ENCODE measurements at places on chromosomes 3 and 15.

DNA sequence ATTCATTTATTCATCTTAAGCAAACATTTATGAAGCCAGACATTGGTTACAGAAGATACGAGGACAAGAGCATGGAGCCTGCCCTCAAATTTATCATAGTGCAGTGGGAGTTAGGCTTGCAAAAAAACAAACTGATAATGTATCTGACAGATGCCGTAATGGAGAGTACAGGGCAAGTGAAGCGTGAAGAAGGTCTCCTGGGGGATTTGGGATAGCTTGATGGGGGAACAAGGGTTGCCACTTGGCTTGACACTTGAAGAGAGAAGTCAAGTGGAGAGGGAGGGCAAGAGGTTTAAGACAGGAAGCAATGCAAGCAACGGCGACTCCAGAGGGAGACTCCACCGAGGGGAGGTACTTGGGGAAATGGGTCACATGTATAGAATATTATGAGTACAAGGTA is 129.3 kb downstream of the SSR3 start:
- DNase-seq = no peak

DNA sequence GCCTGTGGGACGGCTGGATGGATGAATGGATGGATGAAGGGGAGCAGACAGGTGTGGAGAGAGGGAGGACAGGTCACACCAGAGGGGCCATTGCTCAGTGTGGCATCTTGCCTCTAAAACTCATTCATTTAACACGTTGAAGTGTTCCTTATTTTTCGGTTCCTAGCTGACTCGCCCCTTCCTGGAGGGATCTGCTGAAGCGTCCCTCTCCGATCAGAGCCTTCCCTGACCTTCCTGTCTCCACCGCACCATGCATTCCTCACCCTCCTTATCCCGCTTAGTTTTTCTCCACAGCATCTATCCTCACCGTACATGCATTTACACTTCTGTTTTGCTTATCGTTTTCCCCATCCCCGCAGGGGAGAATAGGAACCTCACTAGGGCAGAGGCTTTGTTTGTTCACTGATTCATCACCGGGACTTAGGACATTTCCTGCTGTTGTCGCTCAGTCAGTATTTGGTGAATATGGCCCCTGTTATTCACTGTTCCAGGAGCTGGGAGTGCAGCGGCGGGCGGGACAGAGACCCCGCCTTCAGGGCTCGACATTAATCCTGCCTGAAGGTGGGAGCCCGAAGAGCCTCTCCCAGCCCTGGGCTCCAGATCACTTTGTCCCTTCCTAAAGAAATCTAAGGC is 32.0 kb downstream of the FOXL2 start:
- no peak for DNase-seq

DNA sequence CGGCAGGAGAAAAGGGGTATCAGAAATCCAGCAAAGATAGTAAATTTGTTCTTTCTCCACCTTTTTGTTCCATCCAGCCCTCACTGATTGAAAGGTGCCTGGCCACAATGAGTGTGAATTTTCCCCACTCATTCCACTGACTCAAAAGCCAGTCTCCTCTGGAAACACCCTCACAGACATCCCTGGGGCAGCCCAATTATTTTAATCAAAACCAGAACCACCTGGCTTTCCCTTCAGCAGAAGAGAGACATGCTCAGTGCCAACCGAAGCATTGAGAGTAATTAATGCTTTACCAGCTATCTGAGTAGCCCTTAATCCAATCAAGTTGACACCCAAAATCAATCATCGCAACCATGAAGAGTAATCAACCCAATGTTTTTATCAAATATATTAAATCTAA is 1129.6 kb upstream of the GBE1 start:
- no peak for DNase-seq

- no peak for DNase-seq
These were observed 9.2 kb downstream of the CP start for GRCh38 chr3:149212386-149212785.

DNA sequence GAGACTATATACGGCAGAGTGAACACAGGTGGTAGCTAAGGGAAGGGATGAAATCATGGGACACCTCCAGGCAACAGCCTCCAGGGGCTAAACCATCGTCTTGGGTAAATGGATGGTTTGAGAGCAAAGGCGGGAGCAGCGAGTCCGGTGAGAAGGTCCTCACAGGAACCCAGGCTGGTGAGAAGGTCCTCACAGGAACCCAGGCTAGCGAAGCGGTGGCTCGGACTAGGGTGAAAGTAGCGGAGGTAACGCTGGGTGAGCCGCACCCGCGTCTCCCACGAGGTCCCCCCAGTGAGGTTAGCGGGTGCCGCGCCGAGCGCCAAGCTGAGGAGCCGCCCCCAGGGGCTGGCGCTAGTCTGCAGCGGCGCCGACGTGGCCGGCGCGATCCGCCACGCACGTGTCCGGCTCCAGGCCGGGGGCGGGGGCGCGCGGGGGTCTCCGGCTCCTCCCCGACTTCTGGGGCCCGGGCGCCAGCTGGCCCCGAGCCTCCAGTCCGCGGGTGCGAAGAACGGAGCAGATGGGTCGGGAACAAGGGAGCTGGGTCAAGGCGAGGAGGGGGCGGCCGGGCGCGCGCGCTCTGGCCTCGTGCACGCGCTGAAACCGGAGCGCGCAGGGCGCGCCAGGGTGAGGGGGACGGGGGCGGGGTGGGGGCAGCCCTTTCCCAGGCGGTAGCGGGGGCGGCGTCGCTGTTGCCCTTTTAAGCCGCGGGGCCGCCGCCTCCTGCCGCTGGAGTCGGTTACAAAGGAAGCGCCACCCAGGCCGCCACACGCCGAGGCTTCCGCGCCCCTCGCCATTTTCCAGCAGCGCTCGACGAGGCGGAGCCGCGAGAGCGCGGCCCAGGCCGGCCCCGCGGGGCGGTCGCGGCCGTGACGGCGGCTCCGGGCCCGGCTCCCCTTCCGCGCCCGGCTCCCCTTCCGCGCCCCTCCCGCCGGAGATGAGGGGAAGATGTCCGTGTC is at the start of gene UBE2Q2:
UBE2Q2 (plus strand) TSS at position 726 of the 956 bp plus-strand sequence; CDS start at position 946, 220 bp downstream.
- peak; percentile 79 for DNase-seq

GRCh38 chr3:193771011-193771652 is 178.1 kb downstream of the OPA1 start:
- no peak for DNase-seq

DNA sequence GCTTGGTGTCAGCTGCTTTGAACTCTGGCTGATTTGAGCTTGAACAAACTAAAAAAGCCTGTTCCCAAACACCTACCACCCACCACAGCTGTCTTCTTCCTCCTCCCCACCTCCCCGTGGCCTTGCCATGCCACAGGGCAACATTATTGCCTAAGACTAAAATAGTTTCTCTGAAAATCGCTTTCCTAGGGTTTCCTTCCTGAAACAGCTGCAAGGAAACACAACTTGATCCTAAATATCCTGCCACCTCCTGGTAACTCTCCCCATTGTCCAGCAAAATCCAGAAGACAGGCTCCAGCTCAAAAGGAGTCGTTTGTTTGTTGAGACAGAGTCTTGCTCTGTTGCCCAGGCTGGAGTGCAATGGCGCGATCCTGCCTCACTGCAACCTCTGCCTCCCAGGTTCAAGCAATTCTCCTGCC is 193.9 kb upstream of the TPM1 start:
- no peak for DNase-seq
